ENCODE measurements at places on chromosomes 12 and 14. TPM values are rescaled to one million over a fixed set of nuclear protein-coding genes. Genes with fewer than 3 reads are reported as not detected.

- DNase-seq, result no peak
Measured at GRCh38 chr12:6363330-6364043, 11.9 kb downstream of the SCNN1A start.

DNA sequence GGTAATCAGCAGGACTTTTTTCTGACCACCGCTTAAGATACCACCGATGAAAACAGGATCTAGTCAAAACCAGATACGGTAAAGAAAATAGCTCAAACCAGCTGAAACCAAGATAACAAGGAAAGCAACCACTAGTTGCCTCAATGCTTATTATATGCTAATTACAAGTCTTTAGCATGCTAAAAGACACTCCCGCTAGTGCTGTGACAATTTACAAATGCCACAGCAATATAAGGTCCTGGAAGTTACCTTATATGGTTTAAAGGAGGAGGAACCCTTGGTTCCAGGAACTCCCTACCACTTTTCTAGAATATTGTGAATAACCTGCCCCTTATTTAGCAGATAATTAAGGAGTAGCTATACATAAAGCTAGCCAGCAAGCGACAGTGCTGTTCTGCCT is 976.4 kb upstream of the SEL1L start:
- no peak for DNase-seq

DNA sequence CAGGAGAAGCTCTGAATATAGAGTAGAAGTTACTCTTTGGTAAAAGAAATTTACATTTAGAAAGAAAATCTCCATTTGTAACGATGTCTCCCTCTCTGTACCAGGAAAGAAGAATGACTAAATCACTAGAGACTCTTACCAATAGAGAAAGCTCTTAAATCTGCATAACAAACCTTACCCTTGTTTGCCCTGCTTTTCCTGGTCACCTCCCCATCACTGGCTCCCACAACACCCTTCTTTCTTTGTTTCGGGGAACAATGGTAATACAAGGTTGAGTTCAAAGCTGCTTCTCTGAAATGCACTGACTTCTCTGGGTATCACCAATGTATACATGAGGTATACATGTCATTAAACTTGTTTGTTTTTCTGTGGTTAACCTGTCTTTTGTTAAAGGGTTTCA is 351.1 kb upstream of the FLRT2 start:
- DNase-seq, result no peak

DNA sequence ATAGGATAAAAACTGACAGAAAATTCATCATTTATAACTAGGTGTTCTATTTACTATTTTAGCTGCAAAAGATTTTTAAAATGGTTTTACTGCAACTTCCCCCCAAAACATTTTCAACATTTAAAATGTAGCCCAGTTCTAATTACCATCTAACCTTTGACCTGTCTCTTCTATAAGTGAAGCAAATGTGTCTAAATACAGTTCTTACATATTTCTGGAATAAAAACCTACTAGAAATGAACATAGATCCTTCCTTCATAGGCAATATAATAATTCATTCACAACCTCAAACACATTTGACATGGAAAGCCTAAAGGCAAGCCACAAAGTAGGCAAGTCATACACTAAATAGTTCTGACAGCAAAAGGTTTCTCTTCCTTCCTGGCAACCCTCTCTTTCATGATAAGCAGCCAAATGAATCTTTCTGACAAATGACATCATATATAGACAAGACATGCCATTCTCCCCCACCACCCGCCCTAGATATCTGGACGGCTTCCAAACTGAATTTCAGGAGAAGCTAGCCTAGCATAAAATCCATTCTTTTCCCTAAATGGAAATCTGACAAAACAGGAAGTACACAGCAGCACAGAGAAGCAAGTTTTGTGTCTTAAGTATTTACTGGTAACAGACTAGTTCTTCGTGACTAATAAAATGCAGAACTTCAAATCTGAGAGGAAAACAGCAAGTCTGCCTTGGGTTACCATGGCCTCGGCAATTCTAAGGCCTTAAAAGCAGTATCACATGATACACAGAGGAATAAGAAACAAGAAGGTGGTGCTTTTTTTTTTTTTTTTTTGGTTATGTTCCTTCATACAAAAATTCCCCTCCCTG is 17.2 kb upstream of the ARID4A start:
- DNase-seq, result peak; percentile 81

DNA sequence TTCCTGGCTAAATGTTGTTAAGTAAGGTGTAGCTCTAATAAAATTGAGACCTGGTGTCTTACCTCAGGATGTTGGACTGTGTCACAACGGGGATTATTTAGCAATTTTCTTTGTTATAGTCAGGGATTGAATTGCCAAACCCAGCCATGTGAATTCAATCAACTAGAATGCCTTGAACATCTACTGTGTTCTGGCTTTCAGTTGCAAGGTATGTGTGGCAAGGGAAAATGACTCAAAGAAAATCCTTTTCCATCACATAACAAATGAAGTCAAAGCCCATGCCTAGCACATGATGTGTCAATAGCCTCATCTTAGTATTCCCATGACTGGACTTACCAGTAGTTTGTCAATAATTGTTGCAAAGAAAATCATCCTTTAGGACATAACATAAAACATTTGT is 519.8 kb upstream of the FLRT2 start:
- no peak for DNase-seq

- DNase-seq, result no peak
Measured at GRCh38 chr14:44700694-44701093, 193.6 kb upstream of the FSCB start.

DNA sequence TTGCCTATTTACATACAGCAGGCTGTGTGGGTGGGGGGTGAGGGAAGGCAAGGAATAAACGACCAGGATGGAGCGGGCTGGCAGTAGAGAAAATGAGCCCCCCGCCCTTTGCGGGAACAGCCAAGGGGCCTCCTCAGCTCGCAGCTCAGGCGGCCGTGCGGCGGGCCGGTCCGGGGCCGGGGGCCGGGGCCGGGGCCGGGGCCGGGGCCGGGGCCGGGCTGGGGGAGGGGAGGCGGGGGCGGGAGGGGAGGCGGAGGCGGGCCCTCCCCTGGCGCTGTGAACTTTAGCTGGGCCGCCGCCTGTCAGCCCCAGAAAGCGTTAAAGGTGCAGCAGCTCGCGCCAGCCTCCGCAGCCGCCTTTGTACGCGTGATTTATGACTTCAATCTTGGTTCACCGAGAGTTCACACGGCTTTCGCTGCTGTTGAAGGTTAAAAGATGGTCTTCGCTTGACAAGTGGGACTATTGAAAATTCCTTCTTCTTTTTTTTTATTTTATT is 28.8 kb downstream of the HOXC4 start:
- no peak for DNase-seq

DNA sequence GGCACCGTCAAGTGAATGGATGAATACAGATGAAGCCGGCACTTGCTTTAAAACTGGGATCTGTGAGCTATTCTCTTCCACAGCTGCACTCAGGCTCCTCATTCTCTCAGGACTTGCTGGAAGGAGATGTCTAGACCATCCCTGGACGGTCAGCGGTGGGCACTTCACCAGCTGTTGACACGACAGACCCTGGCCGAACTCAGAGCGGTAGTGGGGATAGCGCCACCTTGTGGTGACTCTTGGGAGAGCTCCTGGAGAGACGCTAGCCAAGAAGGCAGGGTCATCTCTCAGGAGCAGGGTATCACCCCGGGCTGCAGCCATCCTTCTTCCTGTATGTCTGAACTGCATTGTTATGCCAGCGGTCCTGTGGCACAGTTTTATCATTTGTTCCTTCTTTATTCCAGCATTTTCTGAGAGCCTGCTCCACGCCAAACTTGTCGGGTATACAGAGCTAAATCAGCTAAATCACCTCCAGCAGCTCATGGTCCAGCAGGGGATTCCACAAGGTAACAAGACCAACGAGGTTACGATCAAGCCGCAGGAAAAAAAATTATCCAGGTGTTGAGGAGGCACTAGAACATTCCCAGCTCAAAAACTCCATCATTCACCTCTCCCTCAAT is 10.0 kb downstream of the WNT1 start:
- no peak for DNase-seq

GRCh38 chr12:56948457-56948777 is 9.0 kb downstream of the RDH16 start:
- DNase-seq, result no peak

GRCh38 chr12:56987011-56987410 is 19.3 kb downstream of the ZBTB39 start:
- DNase-seq, result no peak

DNA sequence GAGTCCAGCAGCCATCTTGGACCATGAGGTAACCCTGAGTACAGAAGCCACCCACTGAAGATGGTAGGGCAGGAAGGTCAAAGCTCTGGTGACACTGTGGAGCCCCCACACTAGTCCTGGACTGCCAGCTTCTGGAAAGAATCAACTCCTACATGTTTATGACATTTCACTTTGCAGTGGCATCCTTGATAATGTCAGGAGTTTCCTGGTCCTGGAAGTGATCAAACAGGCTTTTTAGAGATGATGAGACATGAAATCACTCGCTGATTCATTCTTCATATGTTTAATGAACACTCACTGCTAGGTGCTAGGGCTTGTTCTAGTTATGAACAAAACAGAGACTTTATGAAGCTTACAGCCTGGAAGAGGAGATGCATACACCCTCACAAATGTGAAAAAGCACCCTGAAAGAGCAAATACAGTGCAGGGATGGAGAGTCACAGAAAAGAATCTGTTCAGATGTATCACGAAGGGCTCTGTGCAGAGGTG is 15.8 kb upstream of the HNF1A start:
- DNase-seq, result peak; percentile 38

- DNase-seq, result no peak
Measured at GRCh38 chr14:63404906-63405305, 86.2 kb upstream of the GPHB5 start.

DNA sequence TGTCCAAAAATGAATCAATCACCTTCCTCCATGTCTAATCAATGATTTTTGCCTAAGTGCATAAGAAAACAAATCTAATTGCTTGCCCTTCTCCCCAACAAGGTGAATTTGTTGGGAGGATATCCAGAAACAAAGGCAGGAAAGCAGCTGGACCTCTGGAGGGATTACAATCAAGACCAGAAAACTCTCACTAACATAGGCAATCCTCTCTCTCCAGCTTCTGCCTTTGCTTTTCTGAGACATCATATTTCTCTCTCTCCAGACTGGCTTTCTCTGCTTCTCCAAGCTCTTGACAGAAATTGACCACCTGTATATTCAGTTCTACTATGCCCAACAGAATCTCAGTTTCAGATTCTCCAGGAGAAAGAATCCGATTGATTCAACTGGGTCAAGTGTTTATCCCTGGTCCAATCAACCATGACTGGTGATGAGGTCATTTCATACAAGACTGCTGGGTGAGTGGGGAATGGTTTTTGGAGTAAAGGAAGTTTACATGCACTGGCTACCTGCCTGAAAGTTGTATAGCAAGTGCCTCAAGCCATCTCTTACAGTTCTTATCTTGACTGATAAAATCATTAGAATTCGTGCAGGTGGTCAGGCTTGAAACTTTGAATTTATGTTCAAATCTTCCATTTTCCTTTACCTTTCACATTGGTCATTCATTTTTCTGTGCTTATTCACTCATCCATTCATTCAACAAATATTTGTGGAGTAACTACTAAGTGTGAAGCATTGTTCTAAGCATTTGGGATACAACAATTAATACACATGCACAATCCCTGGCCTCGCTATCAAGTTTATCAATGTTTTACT is 22.2 kb upstream of the CFAP54 start:
- peak; percentile 57 for DNase-seq

DNA sequence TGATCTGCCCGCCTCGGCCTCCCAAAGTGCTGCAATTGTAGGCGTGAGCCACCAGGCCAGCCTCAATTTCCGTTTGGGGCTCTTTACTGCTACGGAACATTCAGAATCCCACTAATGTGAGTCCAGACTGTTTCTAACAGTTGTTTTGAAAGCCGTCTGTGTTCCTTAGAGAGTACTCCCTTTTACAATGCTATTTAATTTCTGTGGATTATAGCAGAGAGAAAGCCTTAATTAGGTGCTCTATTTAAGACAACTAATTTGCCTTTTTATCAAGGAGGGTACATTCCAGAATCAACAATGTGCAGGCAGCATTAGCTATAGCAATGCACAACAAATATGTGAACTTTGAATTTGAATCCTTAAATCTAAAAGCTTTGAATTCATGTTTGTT is 2.8 kb upstream of the SAV1 start:
- no peak for DNase-seq

DNA sequence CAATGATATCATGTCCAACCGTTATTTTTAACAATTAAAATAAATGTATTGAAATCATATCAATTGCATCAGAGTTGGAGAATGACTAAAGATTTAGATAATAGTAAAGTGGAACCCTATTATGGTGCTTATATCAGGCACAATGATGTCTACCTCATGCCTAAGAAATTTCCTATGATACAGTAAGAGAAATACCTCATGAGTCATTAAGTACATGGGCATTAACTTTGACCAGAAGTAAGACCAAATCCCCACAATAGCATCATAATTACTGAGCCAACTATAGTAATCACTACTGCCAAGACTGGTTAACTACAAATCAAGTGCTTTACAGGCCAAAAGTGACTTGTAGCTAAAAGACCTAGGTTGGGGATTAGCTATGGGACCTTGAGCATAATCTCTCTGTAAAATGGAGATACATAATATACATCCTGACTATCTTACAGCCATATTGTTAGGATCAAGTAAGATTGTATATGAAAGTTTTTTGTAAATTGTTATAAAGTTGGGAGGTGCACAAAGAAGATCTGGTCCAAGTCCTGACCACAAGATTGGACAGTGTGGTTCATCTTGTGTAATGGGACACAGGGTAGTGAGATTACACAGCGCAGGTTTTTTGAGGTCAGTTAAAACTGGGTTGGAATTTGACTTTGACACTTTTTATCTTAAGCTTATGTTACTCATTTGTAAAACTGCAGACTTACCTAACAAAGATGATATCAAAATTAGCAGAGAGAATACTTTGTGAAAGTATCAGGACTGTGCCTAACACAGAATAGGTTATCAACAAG is 60.5 kb downstream of the ERGIC2 start:
- peak; percentile 83 for DNase-seq

- no peak for DNase-seq
Measured at GRCh38 chr12:130177635-130178242, 15.5 kb downstream of the FZD10 start.

GRCh38 chr14:90649083-90649482 is 167.1 kb downstream of the TTC7B start:
- no peak for DNase-seq

DNA sequence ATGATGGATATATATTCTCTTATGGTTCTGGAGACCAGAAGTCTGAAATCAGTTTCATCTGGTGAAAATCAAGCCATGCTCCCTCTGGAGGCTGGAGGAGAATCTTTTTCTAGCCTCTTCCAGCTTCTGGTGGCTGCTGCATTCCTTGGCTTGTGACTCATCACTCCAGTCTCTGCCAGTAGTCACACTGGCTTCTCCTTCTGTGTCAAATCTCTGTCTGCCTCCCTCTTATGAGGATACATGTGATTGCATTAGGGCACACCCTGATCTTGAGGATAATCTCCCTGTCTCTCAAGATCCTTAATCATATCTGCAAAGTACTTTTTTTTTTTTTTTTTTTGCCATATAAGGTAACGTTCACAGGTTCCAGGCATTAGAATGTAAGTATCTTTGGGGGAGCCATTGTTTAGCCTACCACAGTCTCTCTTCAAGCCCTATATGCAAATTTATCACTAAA is 17.7 kb downstream of the DNAL1 start:
- DNase-seq, result peak; percentile 96

Gene SLC38A4
- not detected for total RNA-seq

Gene STAC3
- 0.27 TPM for total RNA-seq

Gene ATF7IP
- 9.7 TPM for total RNA-seq

Gene SERPINA4
- not detected for total RNA-seq

Gene RERG
- not detected for total RNA-seq

Gene HAL
- not detected for total RNA-seq

Gene LTBP2
- 32.5 TPM for total RNA-seq

Measured in HT1080 (cell line).